ENCODE measurements at places on chromosomes 5 and 9.

DNA sequence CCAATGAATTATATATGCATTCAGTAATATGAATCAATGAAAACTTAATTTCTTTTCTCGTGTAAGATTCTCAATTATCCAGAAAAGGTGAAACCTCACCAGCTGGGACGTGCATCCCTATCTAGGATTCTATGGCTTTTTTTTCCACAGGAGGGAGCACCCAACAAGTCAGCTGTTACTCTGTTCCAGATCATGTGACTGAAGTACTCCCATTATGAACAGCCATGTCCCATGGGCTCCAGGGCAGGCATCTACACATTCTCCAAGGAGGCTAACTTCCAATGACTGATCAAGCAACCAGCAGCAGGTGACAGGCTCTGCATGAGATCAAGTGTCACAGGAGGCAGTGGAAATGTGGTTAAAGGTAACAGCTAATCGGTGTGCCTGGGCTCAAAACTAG is 118.8 kb downstream of the ELAVL2 start:
- no peak for DNase-seq

GRCh38 chr5:53023969-53024368 is 34.8 kb downstream of the ITGA2 start:
- no peak for DNase-seq

DNA sequence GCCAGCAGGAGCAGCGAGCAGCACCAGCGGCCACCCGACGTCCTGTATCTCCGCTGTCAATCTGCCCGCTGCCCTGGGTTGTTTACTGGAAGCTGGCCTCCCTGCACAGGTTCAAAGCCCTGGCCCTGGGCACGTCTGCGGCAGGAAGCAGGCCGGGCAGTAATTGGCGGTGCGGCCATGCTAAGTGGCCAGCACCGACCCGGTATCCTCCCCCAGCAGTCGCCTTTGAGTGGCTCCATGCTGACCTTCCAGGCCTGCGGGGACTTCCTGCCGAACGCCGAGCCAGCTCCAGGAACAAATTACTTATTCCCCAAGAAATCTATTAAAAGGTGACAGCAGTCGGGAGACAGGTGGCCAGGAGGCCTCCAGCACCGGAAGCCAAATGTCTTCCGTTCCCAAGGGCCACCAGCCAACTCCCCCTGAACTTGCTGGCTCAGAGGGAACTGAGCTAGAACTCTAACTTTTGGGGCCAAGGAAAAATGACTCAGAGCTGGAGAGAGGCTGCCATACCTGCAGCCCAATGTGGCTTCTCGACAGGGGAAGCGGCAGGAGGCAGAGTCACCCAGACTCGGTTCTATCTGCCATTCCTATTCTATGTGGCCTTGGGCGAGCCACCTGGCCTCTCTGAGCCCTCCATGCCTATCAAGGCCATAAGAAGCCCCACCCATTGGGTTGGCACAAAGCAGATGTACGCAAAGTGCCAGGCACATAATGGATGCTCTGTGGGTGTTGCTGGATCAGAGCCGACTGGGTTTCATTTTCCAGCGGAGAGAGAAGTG is 13.7 kb upstream of the PSMB7 start:
- no peak for DNase-seq

DNA sequence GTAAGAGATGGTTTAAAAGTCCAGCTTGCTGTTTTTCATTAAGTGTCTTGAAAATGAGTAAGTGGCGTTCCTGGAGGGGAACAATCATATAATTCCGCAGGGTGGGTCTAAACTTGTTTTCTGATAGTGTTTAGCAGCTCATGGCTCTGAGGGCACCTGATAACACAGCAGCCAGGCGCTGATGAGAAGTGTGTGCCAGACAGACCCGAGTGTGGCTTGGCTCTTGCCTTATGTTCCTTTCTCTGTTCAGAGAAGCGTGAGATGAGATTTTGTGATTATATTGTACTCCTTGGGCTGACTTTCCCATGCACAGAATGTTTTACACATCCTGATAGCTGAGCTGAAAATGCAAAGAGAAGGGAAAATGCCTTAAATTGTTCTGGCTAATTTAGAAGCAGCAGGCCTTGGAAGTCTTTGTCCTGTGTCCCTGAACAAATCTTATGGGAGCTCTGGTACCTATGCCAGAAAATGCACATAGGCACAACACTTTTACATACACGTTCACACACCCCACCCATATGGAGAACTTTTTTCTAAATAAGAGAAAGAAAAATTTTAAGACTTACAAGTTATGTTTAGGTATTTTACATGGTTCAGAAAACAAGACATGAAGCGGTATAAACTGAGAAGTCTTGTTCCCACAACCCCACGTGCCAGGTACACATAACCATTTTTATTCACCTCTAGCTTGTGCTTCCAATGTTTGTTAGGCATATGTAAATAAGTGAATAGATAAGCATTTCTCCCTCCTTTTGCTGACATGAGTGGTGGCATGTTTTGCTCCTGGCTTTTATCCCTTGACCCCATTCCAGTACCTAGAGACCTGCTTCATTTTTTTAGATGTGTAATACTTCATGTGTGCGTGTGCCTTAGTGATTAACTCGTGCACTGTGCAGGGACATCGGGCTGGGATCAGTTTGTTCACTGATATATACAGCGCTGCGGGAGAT is 152.2 kb upstream of the OTULINL start:
- DNase-seq, result no peak
